ENCODE measurements at places on chromosomes 11 and 22. TPM values are rescaled to one million over a fixed set of nuclear protein-coding genes. Genes with fewer than 3 reads are reported as not detected.

Gene FOLR2
- total RNA-seq, result 19.6 TPM

Gene H19
- 6,669 TPM for total RNA-seq

Gene TH
- total RNA-seq, result 1.6 TPM

Gene TCN2
- 7.9 TPM for total RNA-seq

Gene SLC17A6
- total RNA-seq, result 0.11 TPM

Gene APOBEC3F
- 4.7 TPM for total RNA-seq

Gene SLC22A12
- not detected for total RNA-seq

Gene MOGAT2
- 2.2 TPM for total RNA-seq

Gene CNIH2
- 1.1 TPM for total RNA-seq

Measured in urinary bladder (tissue), 4 donors.